ENCODE measurements at places on chromosomes 1 and 21. TPM values are rescaled to one million over a fixed set of nuclear protein-coding genes. Genes with fewer than 3 reads are reported as not detected.

- no peak for DNase-seq
These were observed 5.5 kb downstream of the THEM5 start for GRCh38 chr1:151847867-151848596.

DNA sequence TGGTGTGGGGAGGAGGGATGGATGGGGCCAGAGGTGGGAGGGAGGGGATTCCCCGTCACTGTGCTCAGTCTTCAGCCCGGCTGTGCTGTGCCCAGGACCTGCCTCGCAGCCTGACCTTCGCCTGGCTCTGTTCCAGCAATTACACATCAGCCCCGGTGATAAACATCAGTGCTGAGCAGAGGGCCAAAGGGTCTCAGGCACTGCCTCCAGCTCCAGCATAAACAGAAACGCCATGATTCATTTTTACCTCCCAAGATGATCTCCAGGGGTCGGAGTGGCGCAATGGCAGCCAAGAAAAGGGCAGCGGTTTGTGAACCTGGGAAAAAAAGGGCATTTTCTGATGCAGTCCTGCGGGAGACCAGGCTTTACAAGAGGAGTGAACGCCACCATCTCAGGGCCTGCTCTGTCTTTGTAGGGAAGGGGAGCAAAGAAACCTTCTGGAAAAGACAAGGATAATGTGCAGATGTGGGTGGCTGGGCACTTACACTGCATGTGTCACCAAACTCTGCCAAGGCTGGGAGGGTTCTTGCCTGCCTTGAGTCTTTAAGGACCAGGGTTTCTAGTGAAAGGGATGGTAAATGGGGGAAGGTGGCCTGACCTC lies 28.1 kb downstream of the SHISA4 start:
- no peak for DNase-seq

DNA sequence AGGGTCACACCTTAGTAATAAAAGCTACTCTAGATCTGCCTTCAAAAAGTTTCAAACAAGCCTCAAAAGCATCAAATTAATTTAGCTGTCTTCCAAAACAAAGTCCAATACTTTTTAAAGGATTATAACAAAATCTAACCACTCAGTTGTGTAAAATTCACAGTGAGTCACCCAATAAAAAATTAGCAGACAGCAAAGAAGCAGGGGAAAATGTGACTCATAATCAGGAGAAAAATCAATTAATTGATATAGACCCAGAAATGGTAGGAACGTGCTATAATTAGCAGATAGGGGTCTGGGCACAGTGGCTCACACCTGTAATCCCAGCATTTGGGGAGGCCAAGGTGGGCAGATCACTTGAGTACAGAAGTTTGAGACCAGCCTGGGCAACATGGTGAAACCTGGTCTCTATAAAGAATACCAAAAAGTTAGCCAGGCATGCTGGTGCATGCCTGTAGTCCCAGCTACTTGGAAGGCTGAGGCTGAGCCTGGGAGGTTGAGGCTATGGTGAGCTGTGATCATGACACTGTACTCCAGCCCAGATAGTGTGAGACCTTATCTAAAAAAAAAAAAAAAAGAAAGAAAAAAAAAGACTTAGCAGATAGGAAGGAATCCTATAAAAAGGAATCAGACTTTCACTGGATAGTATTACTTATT lies 8.1 kb upstream of the MYOG start:
- DNase-seq = no peak

Gene SPATA1
- total RNA-seq = 2.5 TPM

GRCh38 chr1:189616893-189617292 lies 860.8 kb downstream of the BRINP3 start:
- DNase-seq = no peak
